ENCODE measurements at places on chromosomes 16 and 17. TPM values are rescaled to one million over a fixed set of nuclear protein-coding genes. Genes with fewer than 3 reads are reported as not detected.

GRCh38 chr16:24747441-24747840 is 18.0 kb downstream of the TNRC6A start:
- DNase-seq: no peak

DNA sequence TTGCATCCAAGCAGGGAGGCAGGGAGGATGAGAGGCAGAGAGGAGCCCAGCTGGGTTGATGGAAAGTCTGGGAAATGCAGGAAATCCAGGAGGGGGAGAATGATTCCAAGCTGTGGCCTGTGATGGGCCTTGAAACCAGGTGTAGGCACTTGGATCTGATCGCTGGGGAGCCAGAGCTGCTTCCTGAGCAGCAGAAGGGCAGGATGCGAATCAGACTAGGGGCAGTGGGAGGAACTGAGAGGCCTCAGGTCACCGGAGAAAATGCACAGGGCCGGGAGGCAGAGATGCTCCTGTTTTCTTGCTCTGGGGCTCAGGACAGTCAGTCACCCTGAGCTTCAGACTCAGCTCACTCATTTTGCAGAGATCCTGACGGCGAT is 29.6 kb upstream of the MEOX1 start:
- no peak for DNase-seq

DNA sequence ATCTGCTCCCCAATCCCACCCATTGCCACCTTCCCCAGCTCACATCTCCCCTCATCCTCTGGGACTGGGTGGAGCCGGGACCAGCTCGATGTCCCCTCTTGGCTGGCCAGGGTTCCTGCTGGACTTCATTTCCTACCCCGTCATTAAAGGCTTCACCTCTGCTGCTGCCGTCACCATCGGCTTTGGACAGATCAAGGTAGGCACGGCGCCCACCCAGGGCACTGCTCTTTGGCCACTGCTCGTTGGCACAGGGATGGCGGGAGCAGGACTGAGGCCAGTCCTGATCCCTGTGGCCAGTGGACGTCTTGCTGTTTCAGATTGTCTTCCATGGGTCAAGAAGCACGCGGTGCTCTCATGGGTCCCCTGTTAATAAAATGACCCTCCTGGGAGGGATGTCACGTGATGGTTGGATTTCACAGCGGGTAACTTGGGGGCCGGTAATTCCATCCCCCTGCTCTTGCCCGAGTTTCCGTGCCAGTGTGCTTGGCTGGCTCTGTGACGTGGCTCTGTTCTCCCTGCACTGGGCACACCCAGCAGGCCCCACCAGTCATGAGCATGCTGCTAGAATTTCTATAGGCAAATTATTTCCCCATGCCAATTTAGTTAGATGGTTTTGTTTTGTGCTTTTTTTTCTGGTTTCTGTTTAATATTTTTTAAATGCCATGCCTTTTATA is 3.1 kb downstream of the SLC26A11 start:
- no peak for DNase-seq

DNA sequence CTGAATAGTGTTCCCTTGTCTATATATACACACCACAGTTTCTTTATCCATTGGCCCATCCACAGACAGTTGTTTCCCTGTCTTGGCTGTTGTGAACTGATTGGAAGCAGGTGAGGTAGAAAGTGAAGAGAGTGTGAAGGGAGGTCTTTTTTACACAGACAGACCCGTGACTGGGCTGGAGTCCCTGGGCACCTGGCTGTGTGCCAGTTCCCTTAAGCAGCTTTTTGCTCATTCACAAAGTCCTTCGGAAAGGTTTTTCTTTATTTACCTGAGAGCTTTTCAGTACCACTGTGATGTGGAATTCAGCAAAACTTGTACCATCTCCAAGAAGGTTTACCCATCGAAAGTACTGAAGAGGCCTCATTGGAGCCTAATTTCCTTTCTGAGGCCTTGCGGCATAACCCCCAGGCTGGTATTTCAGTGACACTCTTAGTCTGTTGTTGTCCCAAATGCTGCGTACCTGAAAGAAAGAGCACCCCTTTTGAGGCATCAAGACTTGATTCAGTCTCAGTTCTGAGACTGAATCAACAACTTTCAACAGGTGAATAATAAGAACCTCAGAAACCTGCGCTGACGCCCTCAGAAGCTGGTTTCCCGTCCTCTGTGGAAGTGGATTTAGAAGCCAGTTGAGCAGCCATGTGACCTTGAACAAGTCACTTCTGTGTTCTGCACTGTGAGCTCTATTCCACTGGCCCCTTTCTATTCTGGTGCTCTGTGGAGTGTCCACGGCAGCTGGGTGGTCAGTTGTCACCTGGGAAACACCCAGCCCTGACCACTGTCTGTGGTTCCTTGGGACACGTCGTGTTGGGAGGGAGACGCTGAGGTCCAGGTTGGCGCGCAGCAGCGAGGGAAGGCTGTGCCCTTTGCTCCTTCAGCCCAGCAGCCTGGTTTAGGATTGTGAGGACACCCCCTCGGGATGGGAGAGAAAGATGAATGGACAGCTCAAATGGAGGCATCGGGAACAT is 53.9 kb upstream of the CRISPLD2 start:
- DNase-seq: peak; percentile 18

DNA sequence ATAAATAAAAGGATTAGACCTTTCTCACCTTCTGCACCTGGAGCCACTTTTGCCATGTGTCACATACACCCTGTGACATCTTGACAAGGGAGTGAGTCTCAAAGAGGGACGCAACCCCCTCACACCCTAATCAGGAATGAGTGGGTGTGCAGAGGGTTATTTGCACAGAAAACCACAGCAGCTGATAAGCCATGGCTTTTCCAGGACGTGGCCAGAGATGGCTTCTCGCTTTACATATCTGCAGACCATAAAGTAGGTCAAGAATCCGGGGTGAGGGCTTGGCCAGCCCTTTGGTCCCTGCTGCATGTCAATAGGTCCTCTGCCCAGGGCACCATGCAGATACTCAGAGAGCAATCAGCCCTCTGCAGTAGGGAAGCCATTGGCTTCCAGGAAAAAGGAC is 2.4 kb upstream of the CD300LF start:
- DNase-seq: no peak

DNA sequence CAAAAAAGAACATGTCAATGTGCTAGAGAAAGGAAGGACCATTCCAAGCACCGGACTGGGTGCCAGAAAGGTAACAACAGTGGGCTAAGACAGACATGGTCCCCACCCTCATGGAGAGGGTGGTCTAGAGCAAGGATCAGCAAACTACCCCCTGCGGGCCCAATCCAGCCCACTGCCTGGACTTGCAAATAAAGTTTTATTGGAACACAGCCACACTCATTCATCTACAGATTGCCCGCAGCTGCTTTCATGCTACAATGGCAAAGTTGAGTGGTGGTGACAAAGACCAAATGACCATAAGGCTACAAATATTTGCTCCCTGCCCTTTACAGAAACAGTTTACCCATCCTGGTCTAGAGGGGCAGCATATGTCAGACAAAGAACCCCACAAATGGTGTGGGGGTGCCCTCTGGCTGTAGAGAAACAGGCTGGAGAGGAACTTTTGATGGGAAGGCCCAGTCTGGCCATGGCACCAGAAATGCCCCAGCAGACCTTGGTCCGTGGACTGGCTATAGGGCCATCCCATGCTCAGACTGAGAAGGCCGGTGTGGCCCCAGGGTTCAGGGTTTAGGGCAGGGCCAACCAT is 15.2 kb downstream of the CDH5 start:
- DNase-seq: no peak

DNA sequence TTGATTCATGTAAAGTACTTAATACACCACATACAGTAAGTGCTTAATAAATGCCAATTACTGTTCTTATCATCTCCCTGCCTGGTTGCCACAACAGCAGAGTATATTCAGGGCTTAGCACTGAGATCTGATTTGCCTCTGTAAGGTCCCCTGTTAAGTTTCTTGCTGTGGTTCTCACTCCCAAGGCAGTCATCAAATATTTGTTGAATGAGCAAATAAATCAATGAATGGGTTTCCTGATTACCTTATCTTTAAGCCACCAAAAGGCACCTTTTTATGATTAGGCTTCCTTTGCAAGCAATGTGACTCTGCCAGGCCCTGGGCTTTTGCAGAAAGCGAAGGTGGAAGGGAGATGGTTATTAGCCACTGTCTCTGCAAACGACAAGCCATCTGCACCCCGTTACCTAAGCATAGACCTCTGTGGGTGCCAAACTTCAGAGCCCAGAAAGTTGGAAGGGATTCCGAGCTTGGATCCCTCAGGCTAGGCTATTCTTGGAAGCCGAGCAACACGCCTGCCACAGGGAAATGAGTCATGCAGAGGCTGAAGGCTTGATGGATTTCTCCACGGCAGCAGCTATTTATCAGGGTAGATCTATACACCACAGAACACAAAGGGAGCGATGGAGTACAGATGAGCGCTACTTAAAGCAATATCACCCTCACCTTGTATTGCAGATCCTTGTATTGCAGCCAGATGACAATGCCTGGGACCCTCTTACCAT is 102.0 kb downstream of the GRIN2A start:
- no peak for DNase-seq

DNA sequence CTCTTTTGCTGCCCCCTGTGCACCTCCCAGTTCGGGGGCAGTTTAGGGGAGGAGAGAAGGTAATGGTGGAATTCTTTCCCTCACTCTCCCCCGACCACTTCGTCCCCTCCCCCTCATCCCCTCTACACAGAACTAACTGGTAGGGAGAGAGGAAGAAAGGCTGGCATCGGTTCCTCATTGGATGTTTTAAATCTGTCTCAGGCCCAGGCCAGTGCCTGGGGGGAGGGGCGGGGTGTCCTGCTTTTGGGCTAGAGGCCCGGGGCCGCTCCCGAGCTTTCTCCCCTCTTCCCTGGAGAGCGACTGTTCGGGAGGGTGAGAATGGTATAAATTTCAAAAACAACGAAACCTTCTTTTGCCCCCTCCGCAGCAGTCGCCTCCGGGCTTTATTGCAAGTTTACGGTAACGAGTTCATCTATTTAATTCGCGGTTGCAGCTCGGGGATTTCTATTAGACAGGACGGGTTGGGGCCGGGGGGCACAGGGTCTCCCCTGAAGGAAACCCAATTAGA is at the start of gene PRAC2:
Gene PRAC2 (plus strand): TSS at position 271 of the 508 bp plus-strand sequence. CDS start 1,226 bp downstream, outside the sequence.
- no peak for DNase-seq

DNA sequence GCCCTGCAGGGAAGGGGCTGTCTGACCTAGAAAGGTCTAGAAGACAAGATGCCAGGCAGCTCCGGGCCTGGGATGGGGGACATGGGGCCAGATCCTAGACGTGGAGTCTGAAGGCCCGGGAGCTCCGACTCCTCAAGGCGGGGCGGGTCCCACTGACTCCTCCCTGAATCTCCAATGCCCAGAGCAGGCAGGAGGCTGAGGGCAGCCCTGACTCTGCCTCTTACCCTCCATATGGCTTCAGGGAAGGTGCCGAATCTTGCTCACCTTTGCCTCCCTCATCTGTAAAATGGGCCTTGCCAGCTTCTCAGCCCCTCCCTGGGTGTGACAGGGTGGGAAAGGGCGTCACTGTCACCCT is 14.8 kb downstream of the VASN start:
- no peak for DNase-seq

GRCh38 chr17:75034236-75034908 is 12.4 kb downstream of the ATP5PD start:
- peak; percentile 87 for DNase-seq

DNA sequence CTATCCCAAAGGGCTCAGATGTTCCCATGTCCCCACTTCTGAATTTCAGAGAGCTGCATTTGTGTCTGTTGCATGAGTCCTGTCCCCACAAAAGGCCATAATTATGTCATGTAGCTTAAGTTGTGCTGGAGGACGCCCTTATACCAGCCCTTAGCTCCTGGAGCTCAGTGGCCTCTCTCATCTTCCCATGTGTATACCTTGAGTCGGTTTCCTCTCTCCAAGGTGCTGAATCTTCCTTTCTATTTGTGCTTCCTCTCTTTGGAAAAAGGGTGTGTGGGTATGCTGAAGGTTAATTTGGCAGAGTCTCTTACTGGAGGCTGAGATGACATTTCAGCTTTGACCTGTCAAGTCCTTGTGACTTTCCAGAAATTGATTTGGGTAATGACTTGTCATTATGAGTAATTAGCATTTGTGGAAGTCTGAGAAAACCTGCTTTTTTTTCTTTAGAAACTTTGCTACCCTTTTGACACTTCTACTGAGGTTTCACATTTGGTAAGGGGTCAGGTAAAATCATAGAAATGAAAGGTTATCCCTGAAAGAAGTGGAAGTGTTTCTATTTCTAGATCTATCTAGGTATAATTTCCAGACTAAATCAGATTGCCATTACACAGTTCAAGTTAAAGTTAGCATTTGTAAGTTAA is 185.4 kb downstream of the ABCC12 start:
- DNase-seq: peak; percentile 1

- no peak for DNase-seq
Measured at GRCh38 chr16:57947261-57947660, 23.7 kb downstream of the CNGB1 start.

GRCh38 chr16:89598199-89598598 is 15.2 kb upstream of the DPEP1 start:
- DNase-seq: no peak

- DNase-seq: peak; percentile 66
Measured at GRCh38 chr16:50274326-50275097, 8.2 kb downstream of the ADCY7 start.

GRCh38 chr17:16939606-16940115 is 32.3 kb downstream of the TNFRSF13B start:
- no peak for DNase-seq

DNA sequence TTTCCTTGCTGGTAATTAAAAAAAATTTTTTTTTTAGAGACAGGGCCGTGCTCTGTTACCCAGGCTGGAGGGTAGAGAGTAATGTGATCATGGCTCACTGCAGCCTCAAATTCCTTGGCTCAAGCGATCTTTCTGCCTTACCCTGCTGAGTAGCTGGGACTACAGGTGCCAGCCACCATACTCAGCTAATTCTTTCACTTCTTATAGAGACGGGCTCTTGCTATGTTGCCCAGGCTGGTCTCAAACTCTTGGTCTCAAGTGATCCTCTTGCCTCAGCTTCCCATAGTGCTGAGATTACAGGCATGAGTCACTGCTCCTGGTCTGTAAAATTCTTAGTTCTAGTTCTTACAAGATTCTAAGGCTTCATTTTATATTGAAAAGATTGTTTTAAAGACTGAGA is 11.1 kb downstream of the SMIM36 start:
- no peak for DNase-seq

GRCh38 chr17:44095647-44096496 is 25.3 kb downstream of the G6PC3 start:
- DNase-seq: no peak

- DNase-seq: no peak
Measured at GRCh38 chr17:7382901-7383300, 2.0 kb downstream of the TNK1 start.

The USP43 gene
- total RNA-seq: not detected

The SLC35G6 gene
- not detected for total RNA-seq

The CHMP6 gene
- 25.5 TPM for total RNA-seq

The NEURL4 gene
- 39.5 TPM for total RNA-seq

The CACNG1 gene
- total RNA-seq: not detected

The KCNG4 gene
- total RNA-seq: not detected

The ACSM3 gene
- total RNA-seq: 0.91 TPM

The PYY gene
- total RNA-seq: not detected
